WERI-Rb-1 (cell line): ENCODE measurements at places on chromosomes 3 and 15.

DNA sequence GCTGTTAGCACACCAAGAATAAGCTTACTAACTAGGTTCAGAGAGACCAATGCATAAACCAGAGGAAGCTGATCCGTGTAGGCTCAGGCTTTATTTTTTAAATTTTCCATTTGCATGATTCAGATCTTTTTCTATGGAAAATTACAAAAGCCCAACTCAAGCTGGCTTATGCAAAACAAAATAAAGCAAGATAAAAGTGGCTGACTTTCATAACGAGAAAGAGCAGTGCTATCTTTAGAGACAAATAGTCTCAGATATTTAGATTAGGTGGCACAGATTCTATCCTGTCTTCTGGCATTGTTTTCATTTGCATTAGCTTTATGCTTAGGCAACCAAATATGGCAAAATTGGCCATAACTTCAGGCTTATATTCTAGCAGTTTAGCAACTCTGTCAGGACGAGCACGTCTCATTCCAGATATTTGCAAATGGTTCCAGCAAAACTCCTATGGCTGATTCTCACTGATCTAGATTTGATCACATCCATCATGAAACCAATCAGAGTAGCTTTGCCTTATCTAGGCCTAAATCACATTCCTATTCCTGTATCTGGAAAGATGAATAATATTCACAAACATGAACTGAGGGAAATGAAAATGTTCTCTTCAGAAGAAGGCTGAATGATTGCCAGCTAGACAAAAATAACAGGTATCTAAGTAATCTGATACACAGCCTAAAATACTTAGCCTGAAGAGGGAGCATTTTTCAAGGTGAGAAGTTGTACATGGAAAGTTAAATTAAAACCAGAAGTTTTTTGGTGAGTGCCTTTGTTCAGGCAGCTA, 216.4 kb upstream of the DPPA4 start:
- DNase-seq = no peak

DNA sequence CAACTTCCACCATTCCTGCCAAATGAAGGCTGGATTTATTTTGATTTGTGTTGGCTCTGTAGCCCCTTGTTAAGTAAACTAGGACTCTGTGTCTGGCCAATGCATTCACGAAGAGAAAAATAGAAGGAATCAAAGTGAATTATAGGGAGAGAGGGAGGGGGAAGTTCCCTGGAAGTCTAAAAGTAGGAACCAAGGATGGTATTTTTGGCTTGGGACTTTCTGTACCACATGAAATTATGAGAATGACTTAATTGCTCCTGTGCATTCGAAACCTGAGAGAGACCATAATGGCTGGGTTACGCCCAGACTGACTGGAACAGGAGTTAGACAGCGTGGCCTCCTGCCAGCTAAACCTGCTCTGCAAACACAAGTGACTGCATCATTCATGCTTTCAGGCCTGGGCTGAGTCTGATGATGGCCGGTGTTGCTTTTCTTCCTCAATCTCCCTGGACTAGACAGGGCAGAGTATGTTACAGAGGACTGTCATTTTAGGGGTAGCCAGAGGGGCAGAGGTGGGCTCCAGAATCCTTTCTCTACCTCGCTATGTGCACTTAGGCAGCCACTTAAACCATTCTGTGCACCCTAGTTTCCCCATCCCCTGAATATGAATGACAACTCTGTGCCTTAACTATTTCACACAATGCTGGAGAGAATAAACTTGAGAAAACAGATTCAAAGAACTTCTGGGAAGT, 58.9 kb downstream of the MYO1E start:
- DNase-seq = no peak

DNA sequence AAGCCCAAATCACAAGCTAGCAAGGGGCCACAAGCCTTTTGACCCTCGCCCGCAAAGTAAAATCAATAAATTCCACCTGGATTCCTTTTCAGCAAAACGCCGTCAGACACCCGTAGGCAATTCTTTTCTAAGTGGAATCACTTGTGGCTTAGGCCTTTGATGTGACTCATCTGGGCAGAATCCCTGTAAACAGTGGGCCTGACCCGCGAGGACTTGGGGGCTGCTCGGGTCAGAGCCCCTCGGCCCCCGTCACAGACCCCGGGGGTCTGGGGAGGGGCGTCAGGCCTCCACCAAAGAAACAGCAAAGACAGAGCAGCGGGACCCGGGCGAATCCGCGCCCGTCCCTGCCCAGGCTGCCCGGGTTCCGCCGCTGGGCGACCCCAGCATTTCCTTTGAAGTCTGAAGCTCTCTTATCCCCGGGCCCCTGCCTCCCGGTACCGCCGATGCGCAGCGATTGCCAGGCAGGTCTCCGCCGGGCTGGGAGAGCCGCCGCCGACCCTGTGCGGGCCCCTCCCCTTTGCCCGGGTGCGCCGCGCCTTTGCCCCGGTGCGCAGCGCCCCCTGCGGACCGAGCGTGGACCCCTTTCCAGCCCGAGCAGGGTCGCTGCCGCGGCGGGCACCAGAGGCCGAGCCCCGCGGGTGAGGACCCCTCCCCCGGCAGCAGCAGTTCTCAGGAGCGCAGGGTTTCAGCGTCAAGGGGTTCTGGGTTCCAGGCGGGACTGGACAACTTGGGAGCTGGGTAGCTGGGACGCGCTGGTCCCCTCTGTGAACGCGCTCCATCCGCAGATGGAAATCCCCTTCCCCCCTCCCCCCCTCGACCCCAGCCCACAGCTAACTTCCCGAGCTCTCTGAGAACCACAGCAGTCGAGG, 178.3 kb downstream of the UACA start:
- peak; percentile 43 for DNase-seq

- DNase-seq = no peak
These were observed 52.7 kb downstream of the CHST2 start for GRCh38 chr3:143172062-143172794.

- DNase-seq = no peak
These were observed 46.1 kb downstream of the MCTP2 start for GRCh38 chr15:94277485-94277884.

DNA sequence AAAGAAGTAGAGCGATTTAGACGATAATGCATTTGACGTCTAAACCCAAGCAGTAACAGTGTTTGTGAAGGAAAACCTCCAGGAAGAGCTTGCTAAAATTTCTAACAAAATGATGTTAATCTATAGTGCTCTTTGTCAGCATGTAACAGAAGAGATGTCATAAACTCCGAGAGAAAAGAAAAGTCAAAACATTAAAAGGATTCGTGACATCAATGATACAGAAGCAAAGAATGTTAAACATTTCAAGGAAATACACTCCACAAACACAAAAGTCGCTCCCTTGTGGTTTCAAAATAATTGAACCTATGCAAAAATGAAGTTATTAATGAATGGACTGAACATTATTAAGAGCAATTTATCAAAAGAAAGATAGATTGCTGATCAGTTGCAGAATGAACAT, 27.9 kb downstream of the AADAC start:
- DNase-seq = no peak

DNA sequence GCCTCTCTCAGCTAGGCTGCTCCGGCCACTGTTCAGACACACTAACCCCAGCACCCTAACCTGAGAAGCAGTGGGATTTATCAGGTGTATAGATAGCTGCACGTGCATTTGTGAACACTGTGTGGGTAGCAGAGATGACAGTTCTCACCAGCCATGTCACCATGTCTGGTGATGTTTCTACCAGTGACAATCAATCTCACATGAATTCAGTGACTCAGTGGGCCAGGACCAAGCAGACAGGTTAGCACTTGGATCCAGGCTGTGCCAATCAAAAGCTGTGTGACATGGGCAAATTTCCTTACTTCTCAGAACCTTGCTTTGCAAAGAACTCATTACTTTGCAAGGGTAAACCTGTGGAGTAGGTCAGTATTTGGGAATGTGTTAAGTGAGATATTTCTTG, 65.3 kb upstream of the GATM start:
- DNase-seq = no peak

- no peak for DNase-seq
These were observed 137.9 kb upstream of the POU1F1 start for GRCh38 chr3:87414271-87414670.

GRCh38 chr15:61712129-61712759, 348.0 kb downstream of the VPS13C start:
- DNase-seq = no peak

GRCh38 chr15:40115670-40116093, 7.0 kb upstream of the BMF start:
- DNase-seq = no peak

GRCh38 chr3:129595544-129596193, 10.8 kb downstream of the PLXND1 start:
- DNase-seq = no peak

GRCh38 chr15:59711451-59712243, 22.5 kb upstream of the BNIP2 start:
- DNase-seq = no peak

DNA sequence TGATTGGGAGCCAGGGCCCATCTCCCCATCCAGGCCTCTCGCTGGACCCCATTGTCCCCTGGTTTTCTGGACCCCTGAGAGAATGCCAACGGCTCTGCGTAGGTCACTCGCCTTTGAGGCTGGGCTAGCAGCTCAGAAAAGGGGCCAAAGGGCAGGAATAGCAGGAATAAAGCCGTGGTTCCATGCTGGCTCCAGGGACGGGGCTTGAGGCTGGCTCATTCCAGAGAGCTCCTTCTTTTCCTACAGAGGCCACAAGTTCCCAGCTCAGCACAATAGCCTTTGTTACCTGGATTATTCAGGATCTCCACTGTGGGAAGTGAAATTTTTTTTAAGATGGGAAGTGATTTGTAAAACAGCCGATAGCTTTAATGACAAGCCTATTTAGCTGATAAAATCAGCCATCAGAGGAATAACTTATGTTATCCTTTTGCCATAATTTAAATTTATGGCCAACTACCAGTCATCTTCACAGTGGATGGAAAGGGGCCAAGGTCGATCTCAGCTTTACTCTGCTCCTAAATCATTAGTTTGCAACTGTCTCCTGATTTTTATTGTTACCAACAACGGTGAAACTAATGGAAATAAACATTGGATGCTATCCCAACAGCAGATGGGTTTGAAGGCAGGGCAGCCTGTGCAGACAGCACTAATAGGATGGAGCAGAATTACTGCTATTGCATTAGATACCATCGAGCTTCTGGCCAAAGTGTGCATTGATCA, 124.3 kb downstream of the TMEM266 start:
- no peak for DNase-seq

GRCh38 chr3:8757551-8758518, 11.6 kb downstream of the OXTR start:
- no peak for DNase-seq

DNA sequence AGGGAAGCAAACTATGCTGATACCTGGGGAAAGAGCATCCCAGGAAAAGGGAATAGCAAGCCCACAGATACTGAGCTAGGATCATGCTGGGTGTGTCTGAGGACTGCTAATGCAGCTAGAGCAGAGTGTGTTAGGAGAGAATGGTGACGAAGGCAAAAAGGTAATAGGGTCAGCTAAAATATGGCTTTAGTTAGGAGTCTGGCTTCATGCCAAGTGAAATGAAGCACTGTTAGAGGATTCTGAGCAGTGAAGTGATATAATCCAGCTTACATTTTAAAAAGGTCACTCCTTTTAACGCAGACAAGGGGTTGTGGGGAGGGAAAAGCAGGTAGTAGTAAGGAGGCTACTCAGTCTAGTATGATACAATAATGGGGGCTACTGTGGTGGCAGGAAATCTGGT, 30.4 kb downstream of the SECISBP2L start:
- no peak for DNase-seq

DNA sequence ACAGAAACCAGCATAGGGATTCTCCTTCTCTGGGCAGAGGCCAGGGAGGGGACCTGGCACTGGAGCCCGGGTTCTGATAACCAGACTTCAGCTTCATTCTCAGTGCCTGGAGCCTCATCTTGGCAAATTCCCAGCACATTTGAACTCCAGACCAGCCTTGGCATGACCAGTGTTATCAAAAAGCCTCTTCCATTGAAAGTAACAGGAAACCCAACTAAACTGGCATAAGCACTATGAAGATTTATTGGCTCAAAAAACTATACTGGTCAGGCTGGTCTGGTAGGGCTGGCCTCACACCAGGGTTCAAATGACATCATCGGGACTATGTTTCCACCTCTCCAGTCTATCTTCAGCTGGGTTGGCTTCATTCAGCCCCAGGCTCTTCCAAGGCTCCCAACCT, 48.1 kb upstream of the THUMPD3 start:
- DNase-seq = no peak

- no peak for DNase-seq
These were observed 76.0 kb downstream of the P2RY1 start for GRCh38 chr3:152910966-152911365.

DNA sequence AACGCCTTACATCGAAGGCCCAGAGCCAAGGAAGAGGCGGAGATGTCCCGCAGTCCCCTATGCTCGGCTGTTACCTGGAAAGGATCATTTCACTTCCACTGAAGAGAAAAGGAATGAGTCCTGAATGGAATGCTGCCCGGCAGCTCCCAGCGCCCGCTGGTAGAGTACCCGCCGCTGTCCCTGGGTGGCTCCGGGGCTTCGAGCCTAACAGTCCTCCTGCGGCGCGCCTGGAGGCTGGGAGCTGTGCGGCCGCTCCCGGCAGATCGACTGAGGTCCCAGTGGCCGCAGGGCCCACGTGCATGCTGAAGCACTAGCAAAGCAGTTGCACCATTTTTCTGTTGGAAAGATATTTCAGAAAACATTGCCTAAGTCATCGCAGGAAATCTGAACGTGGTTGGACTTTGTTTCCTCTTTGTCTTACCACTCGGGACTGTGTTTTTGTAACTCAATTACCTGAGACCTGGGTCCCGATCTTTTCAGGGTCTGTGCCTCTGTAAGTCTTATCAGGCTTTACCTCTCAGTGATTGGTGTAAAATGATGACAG, 984 bp downstream of the RNU6-1 start:
- peak; percentile 35 for DNase-seq
